Calu3 (cell line): ENCODE measurements at places on chromosomes 1 and 21. TPM values are rescaled to one million over a fixed set of nuclear protein-coding genes. Genes with fewer than 3 reads are reported as not detected.

DNA sequence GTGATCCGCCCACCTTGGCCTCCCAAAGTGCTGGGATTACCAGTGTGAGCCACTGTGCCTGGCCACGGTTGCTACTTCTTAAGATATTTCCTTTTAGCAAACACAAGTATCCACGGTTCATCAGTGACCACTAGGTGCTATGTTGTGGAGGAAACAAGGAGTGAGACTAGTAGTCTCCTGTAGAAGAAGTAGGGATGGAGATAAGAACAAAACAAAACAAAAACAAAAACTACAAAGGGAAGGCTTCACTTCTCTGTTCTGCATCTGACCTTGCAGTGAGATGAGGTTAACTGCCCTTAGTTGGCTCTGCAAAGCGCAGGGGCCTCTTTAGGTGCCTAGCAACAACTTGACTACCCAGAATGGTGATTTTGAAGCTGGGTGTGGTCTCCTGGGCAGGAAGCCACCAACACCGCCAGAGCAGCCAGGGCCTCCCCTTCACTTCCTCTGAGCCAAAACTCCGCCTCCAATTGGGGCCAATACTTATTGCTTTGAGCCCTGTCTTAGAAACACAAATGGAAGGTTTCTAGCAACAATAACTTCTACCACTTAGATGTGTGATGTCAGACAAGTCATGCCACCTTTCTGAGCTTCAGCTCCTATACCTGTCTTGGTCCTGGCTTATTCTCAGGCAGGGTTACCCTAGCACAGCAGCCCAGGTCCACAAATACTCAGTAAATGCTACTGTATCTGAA, 12.8 kb upstream of the CDC42 start:
- no peak overlapping the region for H3K4me3 ChIP-seq
- H3K4me1 ChIP-seq: peaks cover 25% of the 10 kb centered on the region
- H3K36me3 ChIP-seq: no peaks in the 10 kb centered on the region
- no peak overlapping the region for H3K27ac ChIP-seq
- H3K27me3 ChIP-seq: no peaks in the 10 kb centered on the region

KCTD3 gene
- 48.8 and 50.2 TPM in 2 replicates for total RNA-seq

GRCh38 chr1:81731989-81732388, 68.7 kb upstream of the ADGRL2 start:
- H3K4me3 ChIP-seq: peak overlapping the region; percentile 52
- H3K27ac ChIP-seq: peak overlapping the region; percentile 88
- no peaks in the 10 kb centered on the region for H3K27me3 ChIP-seq
- H3K36me3 ChIP-seq: peaks cover 8% of the 10 kb centered on the region
- H3K4me1 ChIP-seq: peaks cover 37% of the 10 kb centered on the region

GRCh38 chr1:181490740-181491712, 7.7 kb downstream of the CACNA1E start:
- no peak overlapping the region for H3K4me3 ChIP-seq
- H3K36me3 ChIP-seq: no peaks in the 10 kb centered on the region

GRCh38 chr21:45125357-45125756, 51.0 kb downstream of the ADARB1 start:
- peaks cover 11% of the 10 kb centered on the region for H3K4me1 ChIP-seq
- H3K36me3 ChIP-seq: no peaks in the 10 kb centered on the region
- H3K4me3 ChIP-seq: no peak overlapping the region

GRCh38 chr1:9473032-9473807, 66.0 kb upstream of the SLC25A33 start:
- no peak overlapping the region for H3K27ac ChIP-seq
- no peaks in the 10 kb centered on the region for H3K36me3 ChIP-seq
- H3K4me1 ChIP-seq: no peaks in the 10 kb centered on the region
- H3K4me3 ChIP-seq: no peak overlapping the region
- H3K27me3 ChIP-seq: peaks cover 52% of the 10 kb centered on the region

VCAM1 gene
- total RNA-seq: 0.94 and 1.4 TPM in 2 replicates

- H3K36me3 ChIP-seq: peaks cover 4% of the 10 kb centered on the region
- H3K4me3 ChIP-seq: no peak overlapping the region
- DNase-seq: no peak
- no peak overlapping the region for H3K27ac ChIP-seq
- H3K4me1 ChIP-seq: no peaks in the 10 kb centered on the region
These were observed 230.7 kb downstream of the RPS6KC1 start for GRCh38 chr1:213281640-213282301.

DNA sequence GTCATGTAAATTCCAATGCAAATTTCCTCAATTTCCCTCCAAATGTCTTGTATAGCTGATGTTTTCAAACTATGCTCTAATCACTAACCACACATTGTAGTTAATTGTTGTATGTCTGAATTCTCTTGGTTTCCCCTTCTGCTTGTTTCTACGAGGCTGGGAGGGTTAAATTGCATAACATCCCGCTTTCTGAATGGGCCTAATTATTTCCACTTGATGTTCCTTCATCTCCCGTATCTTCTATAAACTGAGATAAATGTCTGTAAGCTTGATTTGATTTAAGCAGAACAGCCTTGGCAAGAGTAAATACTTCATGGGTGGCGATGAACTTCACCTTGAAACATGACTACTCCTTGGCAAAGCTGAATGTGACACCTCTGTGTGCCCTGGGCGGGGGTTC, 72.2 kb downstream of the SERINC2 start:
- H3K27ac ChIP-seq: no peak overlapping the region
- no peaks in the 10 kb centered on the region for H3K27me3 ChIP-seq
- peaks cover 12% of the 10 kb centered on the region for H3K36me3 ChIP-seq
- H3K4me3 ChIP-seq: no peak overlapping the region

- H3K36me3 ChIP-seq: peaks cover 16% of the 10 kb centered on the region
- peaks cover 61% of the 10 kb centered on the region for H3K4me1 ChIP-seq
- peak overlapping the region; percentile 53 for H3K4me3 ChIP-seq
- DNase-seq: peak; percentile 69
These were observed 154.1 kb downstream of the TGFBR3 start for GRCh38 chr1:91731815-91732214.

LCE1C gene
- not detected in 2 replicates for total RNA-seq

DNA sequence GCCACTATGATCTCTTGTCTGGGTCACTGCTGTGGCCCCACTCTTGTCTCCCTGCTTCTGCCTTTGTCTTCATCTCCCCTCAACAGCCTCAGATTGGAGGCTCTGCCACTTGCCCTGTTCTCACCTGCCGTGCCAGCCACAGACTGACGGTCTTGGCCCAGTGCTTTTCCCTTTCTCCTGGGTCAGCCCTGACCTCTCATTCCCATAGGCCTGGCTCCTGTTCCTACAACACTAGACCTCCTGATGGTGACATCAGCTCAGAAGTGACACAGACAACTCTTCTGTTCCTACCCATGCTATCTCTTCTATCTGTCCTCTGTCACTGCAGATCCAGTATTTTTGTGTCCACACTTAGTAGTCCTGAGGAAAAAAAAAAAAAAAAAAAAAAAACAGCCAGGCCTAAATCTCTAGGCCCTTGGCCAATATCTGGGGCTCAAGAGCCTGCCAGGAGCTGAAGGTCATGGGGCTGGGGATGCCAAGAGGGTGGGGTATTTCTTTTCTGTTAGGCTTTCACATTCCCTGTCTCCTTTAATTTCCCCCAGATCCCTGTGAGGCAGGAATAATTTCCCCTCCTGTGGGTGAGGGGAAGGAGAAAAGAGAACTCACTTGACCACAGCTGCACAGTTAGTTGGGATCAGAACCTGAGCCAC, 42.0 kb upstream of the FOXO6 start:
- no peaks in the 10 kb centered on the region for H3K36me3 ChIP-seq
- no peak overlapping the region for H3K4me3 ChIP-seq
- H3K27ac ChIP-seq: no peak overlapping the region
- no peaks in the 10 kb centered on the region for H3K4me1 ChIP-seq
- no peak for DNase-seq

DNA sequence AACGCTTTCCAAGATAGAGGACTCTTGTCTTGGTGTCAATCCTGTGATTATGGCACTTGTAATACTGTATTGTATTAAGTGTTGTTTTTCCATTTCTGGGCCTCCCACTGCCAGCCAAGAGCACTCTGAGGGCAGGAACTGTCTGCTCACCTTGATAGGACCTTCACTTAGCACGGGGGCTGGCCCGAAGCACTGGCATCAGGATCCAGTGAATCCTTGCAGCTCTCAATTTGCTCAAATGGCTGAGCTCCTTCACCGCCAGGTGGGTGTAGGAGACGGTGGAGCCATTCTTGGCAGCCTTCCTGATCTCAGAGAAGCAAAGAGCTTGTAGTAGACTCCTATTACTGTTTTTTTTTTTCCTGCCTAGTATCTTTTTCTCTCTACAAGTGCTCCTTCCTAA, 17.7 kb downstream of the MECR start:
- no peaks in the 10 kb centered on the region for H3K27me3 ChIP-seq
- no peak for DNase-seq
- H3K4me3 ChIP-seq: no peak overlapping the region
- H3K27ac ChIP-seq: no peak overlapping the region
